ENCODE measurements at places on chromosomes 4 and X.

GRCh38 chrX:153414856-153415510, 3.7 kb downstream of the ZFP92 start:
- DNase-seq, result no peak

GRCh38 chr4:128385683-128386304, 98.2 kb upstream of the PGRMC2 start:
- DNase-seq, result peak; percentile 11

GRCh38 chr4:24010573-24010972, 120.7 kb upstream of the PPARGC1A start:
- no peak for DNase-seq

- no peak for DNase-seq
These were observed 15.1 kb downstream of the EIF2S3 start for GRCh38 chrX:24069877-24070276.

DNA sequence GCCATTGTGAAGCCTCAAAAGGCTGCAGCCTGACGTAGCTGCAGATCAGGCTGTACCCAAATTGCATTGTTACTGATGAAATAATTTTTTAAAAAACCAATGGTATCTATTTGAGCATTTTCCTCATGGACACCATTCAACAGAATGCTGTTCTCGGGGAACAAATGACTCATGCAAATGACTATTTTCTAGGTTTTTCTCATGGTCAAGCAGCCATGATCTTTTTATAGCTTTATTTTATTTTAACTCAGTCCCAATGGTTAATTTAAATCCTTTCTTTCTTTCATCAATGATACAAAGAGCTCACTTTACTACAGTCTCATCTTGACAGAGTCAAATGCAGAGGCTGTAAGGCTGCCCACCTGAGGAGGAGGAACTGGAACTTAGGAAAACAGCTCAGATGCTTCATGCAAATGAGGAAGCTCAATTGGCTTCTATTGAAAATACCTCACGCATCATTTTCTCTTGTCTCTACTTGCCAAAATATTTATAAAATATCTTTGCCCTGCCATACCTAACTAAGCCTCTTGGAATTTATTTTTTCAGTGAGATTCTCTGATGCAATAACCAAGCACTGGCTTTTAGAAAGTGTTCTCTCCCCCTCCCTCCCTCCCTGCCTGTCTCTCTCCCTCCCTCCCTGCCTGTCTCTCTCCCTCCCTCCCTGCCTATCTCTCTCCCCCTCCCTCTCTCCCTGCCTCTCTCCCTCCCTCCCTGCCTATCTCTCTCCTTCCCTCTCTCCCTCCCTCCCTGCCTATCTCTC, 81.0 kb downstream of the SORBS2 start:
- no peak for DNase-seq

- no peak for DNase-seq
These were observed 90.4 kb upstream of the TLL1 start for GRCh38 chr4:165782623-165783022.

DNA sequence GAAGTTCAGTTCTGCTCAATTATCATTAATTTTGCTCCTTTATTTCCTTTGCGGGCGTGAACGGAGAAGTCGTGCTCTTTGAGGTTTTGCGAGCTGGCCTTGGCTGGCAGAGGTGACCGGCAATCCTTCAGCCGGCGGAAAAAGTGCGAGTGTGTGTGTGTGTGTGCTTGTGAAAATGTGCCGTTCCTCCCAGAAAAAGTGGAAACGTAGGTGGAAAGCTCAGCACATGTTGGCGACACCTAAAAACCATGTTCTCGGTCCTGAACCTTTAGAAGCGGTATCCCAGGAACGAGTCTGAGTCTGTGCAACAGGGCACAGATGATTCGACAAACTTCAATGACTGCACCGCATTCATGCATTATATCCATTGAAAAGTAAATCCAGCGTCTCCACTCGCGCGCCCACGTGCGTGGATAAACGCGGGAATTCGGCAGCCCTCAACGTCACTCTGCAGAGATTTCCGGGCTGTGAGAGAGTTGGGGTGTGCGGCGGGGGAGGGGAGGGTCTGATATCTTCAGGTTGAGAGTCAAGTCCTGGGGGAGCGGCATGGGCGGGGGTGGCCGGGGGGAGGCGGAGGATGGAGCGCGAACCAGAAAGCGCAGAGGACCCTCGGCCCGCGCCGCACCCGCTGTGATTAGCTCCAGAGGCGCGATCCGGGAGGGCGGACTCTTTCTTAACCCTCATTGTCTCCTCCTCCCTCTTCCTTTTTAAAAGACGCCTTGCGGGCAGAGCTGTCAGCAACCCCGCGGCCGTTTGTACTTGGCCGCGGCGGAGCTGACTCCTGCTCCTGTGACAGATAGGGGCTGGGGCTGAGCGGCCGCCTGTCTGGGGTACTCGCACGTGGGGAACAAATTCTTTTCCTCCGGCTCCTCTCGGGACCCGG, at the start of gene SHISA3:
Gene SHISA3 (plus strand): TSS at position 737 of the 883 bp plus-strand sequence. CDS start 569 bp downstream, outside the sequence.
- no peak for DNase-seq

DNA sequence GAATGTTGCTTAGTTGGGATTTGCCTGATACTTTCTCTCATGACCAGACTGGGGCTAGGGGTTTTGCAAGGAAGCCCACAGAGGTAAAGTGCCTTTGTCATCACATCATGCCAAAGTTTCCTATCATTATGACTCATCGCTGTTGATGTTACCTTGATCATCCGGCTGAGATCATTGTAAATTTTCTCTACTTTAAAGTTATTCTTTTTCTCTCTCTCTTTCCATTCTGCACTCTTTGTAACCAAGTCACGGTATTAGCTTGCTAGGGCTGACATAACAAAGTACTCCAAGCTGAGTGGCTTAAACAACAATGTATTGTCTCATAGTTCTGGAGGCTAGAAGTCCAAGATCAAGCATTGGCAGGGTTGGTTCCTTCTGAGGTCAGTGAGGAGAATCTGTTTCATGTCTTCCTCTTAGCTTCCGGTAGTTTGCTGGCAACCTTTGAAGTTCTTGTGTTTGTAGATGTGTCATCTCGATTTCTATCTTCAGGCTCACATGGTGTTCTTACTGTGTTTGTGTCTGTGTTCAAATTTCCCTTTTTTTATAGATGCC, 113.0 kb downstream of the DTHD1 start:
- no peak for DNase-seq

GRCh38 chr4:135548711-135549110, 1347.1 kb upstream of the PABPC4L start:
- DNase-seq, result no peak

GRCh38 chrX:132443196-132444135, 45.4 kb downstream of the MBNL3 start:
- DNase-seq, result no peak

- DNase-seq, result no peak
These were observed 34.3 kb upstream of the CITED1 start for GRCh38 chrX:72340041-72340440.

Data from GM20000 (cell line).